ENCODE measurements at places on chromosomes 1 and 21. TPM values are rescaled to one million over a fixed set of nuclear protein-coding genes. Genes with fewer than 3 reads are reported as not detected.

GRCh38 chr21:43866260-43866629 lies 1.2 kb downstream of the AGPAT3 start:
- DNase-seq = peak; percentile 76
- peaks cover 4% of the 10 kb centered on the region for H3K4me1 ChIP-seq
- H3K27ac ChIP-seq = peak overlapping the region; percentile 59

Gene SERPINC1
- not detected for total RNA-seq

- H3K27me3 ChIP-seq = no peaks in the 10 kb centered on the region
- H3K4me1 ChIP-seq = peaks cover 16% of the 10 kb centered on the region
- no peak for DNase-seq
- 0 out of 2 replicates have a peak overlapping the region, but pooled peaks have one; percentile 18 for H3K27ac ChIP-seq
- no peak overlapping the region for H3K4me3 ChIP-seq
Measured at GRCh38 chr1:77499466-77499865, 183.0 kb downstream of the ZZZ3 start.

Gene CA6
- total RNA-seq = not detected

DNA sequence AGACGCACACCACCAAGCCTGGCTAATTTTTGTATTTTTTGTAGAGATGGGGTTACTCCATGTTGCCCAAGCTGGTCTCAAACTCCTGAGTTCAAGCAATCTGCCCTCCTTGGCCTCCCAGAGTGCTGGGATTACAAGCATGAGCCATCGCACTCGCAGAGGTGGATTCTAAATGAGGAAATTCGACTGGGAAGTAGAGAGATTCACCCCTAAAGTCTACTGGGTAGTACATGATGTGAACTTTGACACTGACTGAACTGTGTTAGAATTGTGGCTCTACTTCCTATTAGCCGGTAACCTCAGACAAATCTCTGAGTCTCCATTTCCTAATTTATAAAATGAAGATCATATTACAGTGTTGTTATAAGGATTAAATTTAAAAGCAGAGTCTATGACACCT lies 276.0 kb upstream of the NR5A2 start:
- no peaks in the 10 kb centered on the region for H3K36me3 ChIP-seq
- no peak overlapping the region for H3K4me3 ChIP-seq
- H3K27me3 ChIP-seq = no peaks in the 10 kb centered on the region
- no peak overlapping the region for H3K27ac ChIP-seq
- H3K4me1 ChIP-seq = no peaks in the 10 kb centered on the region
- no peak for DNase-seq

GRCh38 chr1:57789936-57790335 lies 366.1 kb upstream of the DAB1 start:
- H3K4me3 ChIP-seq = no peak overlapping the region
- DNase-seq = no peak
- no peaks in the 10 kb centered on the region for H3K27me3 ChIP-seq
- no peaks in the 10 kb centered on the region for H3K4me1 ChIP-seq

Gene METTL13
- 19.6 TPM for total RNA-seq

GRCh38 chr1:150479927-150480352 lies 7.3 kb upstream of the TARS2 start:
- no peak overlapping the region for H3K27ac ChIP-seq
- H3K36me3 ChIP-seq = no peaks in the 10 kb centered on the region
- peaks cover 5% of the 10 kb centered on the region for H3K4me1 ChIP-seq
- no peak for DNase-seq
- no peak overlapping the region for H3K4me3 ChIP-seq

DNA sequence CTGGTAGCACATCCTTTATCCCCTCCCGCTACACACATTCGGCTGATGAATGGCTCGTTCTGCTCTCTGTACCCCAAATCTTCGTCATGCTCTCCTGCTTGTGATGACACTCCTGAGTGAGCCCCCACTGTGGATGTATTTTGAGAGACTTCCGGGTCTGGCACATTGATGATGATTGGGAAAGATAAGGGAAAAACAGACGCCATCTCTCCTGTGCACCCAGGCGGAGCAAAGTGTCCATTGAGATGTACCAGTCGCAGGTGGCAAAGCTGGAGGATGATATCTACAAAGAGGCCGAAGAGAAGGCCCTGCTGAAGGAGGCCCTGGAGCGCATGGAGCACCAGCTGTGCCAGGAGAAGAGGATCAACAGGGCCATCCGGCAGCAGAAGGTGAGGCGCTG lies 27.9 kb upstream of the EFHD2 start:
- no peaks in the 10 kb centered on the region for H3K27me3 ChIP-seq
- no peaks in the 10 kb centered on the region for H3K36me3 ChIP-seq
- H3K27ac ChIP-seq = no peak overlapping the region

Gene MROH9
- not detected for total RNA-seq

- no peaks in the 10 kb centered on the region for H3K36me3 ChIP-seq
- H3K4me1 ChIP-seq = peaks cover 52% of the 10 kb centered on the region
- no peak overlapping the region for H3K4me3 ChIP-seq
Measured at GRCh38 chr1:208161656-208162375, 82.4 kb downstream of the PLXNA2 start.

DNA sequence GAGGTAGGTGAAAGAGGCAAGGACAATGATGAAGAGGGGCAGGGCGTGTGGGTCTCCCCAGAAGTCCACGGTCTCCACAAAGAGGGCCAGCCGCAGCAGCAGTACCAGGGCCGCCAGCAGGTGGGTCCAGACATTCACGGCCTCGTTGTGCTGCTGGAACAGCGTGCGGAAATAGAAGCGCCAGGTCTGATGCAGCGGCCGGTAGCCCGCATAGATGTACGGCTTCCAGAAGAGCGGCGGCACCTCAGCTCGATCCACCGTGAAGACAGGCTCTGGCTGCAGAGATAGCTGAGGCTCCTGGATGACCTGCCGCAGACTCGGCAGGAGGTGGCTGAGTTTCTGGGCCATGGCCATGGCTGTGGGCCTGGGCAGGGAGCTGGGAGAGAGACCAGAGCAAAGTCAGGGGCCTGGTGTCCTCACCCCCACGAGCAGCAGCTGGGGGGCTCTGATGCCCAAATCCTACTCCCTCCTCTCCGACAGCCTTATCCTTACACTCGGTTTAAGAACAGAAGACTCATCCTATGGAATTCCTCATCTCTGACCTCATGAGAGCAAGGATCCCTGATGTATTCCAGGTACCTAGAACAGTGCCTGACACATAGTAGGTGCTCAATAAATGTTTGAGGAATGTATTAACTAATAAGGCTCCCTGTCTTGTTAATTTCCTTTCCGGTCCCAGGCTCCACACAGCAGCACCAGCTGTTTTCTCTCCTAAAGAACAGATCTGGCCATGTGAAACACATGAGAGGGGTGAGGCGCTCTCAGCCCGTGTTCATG lies 4.4 kb upstream of the AUNIP start:
- no peaks in the 10 kb centered on the region for H3K36me3 ChIP-seq
- DNase-seq = no peak
- H3K4me1 ChIP-seq = no peaks in the 10 kb centered on the region

DNA sequence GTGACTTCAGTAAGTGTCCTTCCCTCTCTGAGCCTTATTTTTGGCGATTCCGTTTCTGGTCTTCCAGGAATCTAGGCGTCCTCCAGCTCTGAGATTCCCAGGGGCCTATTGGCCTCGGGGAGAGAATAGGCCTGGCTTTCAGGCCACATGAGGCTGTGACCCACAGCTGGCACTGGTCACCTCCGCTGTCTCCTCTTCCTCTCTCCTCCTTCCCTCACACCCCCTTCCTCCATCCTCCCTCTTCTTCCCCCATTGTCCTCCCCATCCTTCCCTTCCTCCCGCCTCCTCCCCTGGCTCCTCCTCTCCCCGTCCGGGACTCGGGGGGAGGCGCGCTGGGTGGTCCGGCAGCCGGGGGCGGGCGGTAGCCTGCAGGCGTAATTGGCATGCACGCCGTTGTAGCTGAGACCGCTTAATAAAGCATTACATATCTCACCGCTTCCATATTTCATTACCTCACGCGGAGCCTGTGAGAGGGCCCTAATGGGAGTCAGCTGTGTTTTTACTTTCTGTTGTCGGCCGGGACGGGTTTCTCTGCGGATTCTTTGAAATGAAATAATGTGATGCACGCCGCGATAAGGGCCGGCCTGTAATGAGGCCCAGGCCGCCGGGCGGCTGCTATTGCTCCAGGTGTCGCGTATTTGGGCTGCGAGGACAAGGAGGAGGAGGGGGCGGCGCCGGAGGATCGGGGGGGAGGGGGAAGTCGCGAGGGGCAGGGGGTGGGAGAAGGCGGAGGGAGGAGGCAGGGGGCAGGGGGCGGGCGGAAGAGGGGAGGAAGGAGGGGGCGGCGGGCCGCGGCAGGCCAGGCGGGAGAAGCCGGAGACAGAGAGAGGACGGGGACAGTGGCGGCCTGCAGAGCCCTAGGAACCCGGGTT lies 95.3 kb downstream of the FOXD2 start:
- H3K36me3 ChIP-seq = no peaks in the 10 kb centered on the region
- H3K27ac ChIP-seq = no peak overlapping the region
- no peaks in the 10 kb centered on the region for H3K4me1 ChIP-seq

GRCh38 chr1:96095849-96096612 lies 625.6 kb upstream of the PTBP2 start:
- H3K4me1 ChIP-seq = no peaks in the 10 kb centered on the region
- H3K27ac ChIP-seq = no peak overlapping the region
- H3K36me3 ChIP-seq = no peaks in the 10 kb centered on the region
- H3K27me3 ChIP-seq = no peaks in the 10 kb centered on the region

- no peaks in the 10 kb centered on the region for H3K36me3 ChIP-seq
- peak; percentile 68 for DNase-seq
- H3K27me3 ChIP-seq = no peaks in the 10 kb centered on the region
- no peaks in the 10 kb centered on the region for H3K4me1 ChIP-seq
- H3K4me3 ChIP-seq = peak within 1 kb of the TSS; percentile 67
- H3K27ac ChIP-seq = no peak within 1 kb of the TSS
Measured at GRCh38 chr1:52601991-52602855, at the start of gene GPX7. Gene GPX7 (plus strand): TSS chr1:52602371. CDS start chr1:52602410, 39 bp downstream.

DNA sequence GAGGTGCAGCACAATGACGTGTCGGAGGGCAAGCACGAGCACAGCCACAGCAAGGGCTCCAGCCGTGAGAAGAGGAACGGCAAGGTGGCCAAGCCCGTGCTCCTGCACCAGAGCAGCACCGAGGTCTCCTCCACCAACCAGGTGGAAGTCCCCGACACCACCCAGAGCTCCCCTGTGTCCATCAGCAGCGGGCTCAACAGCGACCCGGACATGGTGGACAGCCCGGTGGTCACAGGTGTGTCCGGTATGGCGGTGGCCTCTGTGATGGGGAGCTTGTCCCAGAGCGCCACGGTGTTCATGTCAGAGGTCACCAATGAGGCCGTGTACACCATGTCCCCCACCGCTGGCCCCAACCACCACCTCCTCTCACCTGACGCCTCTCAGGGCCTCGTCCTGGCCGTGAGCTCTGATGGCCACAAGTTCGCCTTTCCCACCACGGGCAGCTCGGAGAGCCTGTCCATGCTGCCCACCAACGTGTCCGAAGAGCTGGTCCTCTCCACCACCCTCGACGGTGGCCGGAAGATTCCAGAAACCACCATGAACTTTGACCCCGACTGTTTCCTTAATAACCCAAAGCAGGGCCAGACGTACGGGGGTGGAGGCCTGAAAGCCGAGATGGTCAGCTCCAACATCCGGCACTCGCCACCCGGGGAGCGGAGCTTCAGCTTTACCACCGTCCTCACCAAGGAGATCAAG lies 107.5 kb upstream of the VAMP3 start:
- H3K27me3 ChIP-seq = no peaks in the 10 kb centered on the region
- DNase-seq = no peak
- H3K36me3 ChIP-seq = no peaks in the 10 kb centered on the region

GRCh38 chr21:44903050-44903685 lies 17.5 kb downstream of the ITGB2 start:
- no peak for DNase-seq
- no peaks in the 10 kb centered on the region for H3K36me3 ChIP-seq
- H3K27ac ChIP-seq = no peak overlapping the region
- H3K4me3 ChIP-seq = no peak overlapping the region

GRCh38 chr1:206716870-206717673 lies 32.4 kb downstream of the MAPKAPK2 start:
- peaks cover 44% of the 10 kb centered on the region for H3K4me1 ChIP-seq
- 0 out of 2 replicates have a peak, but pooled peaks cover 3% of the 10 kb centered on the region for H3K36me3 ChIP-seq
- no peaks in the 10 kb centered on the region for H3K27me3 ChIP-seq
- no peak overlapping the region for H3K4me3 ChIP-seq
- peak; percentile 39 for DNase-seq

Gene ADORA1
- 5.8 TPM for total RNA-seq

- H3K27ac ChIP-seq = no peak overlapping the region
- no peaks in the 10 kb centered on the region for H3K36me3 ChIP-seq
- H3K4me3 ChIP-seq = no peak overlapping the region
Measured at GRCh38 chr1:36802018-36802417, 232.3 kb downstream of the GRIK3 start.

GRCh38 chr1:1779691-1780597 lies 1.7 kb upstream of the NADK start:
- DNase-seq = peak; percentile 69
- H3K4me3 ChIP-seq = no peak overlapping the region

GRCh38 chr1:19639999-19640362 lies 4.1 kb upstream of the NBL1 start:
- no peaks in the 10 kb centered on the region for H3K36me3 ChIP-seq
- DNase-seq = peak; percentile 67
- no peak overlapping the region for H3K4me3 ChIP-seq
- no peak overlapping the region for H3K27ac ChIP-seq
- H3K4me1 ChIP-seq = peaks cover 9% of the 10 kb centered on the region

GRCh38 chr1:47849005-47849521 lies 148.1 kb downstream of the TRABD2B start:
- H3K4me3 ChIP-seq = no peak overlapping the region
- no peak for DNase-seq
- H3K27ac ChIP-seq = no peak overlapping the region
- no peaks in the 10 kb centered on the region for H3K4me1 ChIP-seq

DNA sequence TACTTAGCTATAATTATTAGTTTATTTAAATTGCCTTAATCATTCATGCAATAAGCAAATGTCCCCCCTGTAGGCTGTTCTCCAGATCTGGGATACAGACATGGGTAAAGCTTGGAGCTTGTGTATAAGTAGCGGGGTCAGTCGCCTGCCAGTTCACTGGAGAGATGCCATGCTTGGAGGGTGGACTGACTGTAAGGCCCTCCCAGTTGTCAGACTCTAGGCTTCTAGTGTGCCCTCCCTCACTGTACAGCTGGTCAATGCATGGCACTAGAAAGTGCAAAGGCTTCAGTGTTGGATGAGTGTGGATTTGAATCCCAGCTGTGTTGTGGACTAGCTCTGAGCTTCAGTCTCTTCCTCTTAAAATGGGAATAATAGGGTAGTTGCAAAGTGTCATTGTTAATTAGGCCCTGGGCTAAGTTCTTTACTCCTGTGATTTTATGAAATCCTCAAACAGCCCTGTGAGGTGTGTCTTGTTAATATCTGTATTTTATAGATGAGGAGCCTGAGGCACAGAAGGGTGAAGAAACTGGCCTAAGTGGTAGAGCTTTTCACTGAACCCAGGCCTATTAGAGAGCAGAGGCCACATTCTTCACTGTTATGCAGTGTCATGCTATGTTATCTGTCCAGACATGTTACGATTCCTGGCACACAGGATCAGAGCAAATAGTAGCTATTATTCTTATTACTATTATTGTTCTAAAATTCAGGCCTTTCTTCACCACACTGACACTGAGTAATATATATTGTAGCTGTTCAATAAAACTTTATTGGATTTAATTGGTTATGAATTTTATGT lies 85.9 kb downstream of the ROR1 start:
- no peak for DNase-seq
- no peaks in the 10 kb centered on the region for H3K36me3 ChIP-seq
- H3K4me1 ChIP-seq = no peaks in the 10 kb centered on the region
- H3K27me3 ChIP-seq = no peaks in the 10 kb centered on the region

Data from GM23248 (cell line).